A549 treated with RU486 at 1 μM for 4 hours (cell line): ENCODE measurements at places on chromosomes 11 and 22. TPM values are rescaled to one million over a fixed set of nuclear protein-coding genes. Genes with fewer than 3 reads are reported as not detected.

Gene PNPLA5
- total RNA-seq: 0.07 TPM in 1 of 5 replicates, not detected in the others

Gene OR51A4
- not detected in 5 replicates for total RNA-seq

Gene CLDN5
- total RNA-seq: not detected in 5 replicates

Gene FDX1
- total RNA-seq: 11.3 to 15.6 TPM (median 14.4 TPM) in 5 replicates

Gene GPR83
- 0.05 to 0.22 TPM (median 0.05 TPM) in 4 of 5 replicates, not detected in the other for total RNA-seq

Gene RGL4
- total RNA-seq: not detected in 5 replicates

Gene SVIP
- 10.6 to 16.4 TPM (median 15.4 TPM) in 5 replicates for total RNA-seq

Gene C11orf86
- 42.4 to 85.7 TPM (median 60.2 TPM) in 5 replicates for total RNA-seq
